ENCODE measurements at places on chromosomes 2 and 18. TPM values are rescaled to one million over a fixed set of nuclear protein-coding genes. Genes with fewer than 3 reads are reported as not detected.

DNA sequence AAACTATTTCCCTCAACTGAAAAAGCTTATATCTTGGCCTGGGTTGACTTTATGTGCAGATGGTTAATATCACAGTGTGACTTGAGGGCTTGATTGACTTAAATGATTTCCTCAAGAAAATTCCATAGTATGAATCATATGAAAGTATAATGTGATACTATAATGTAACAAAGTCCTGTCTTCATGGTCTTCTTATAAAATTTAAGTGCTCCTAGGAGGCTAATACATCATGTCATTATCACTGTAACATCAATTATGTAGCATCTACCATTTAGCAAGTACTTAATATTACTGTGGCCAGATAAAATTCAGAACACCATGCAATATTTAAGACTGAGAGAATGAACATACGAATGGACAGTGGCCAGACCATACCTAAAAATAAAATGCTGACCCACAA, 276.1 kb downstream of the RIT2 start:
- DNase-seq: no peak

GRCh38 chr2:124668161-124668560, 643.1 kb downstream of the CNTNAP5 start:
- no peak for DNase-seq

DNA sequence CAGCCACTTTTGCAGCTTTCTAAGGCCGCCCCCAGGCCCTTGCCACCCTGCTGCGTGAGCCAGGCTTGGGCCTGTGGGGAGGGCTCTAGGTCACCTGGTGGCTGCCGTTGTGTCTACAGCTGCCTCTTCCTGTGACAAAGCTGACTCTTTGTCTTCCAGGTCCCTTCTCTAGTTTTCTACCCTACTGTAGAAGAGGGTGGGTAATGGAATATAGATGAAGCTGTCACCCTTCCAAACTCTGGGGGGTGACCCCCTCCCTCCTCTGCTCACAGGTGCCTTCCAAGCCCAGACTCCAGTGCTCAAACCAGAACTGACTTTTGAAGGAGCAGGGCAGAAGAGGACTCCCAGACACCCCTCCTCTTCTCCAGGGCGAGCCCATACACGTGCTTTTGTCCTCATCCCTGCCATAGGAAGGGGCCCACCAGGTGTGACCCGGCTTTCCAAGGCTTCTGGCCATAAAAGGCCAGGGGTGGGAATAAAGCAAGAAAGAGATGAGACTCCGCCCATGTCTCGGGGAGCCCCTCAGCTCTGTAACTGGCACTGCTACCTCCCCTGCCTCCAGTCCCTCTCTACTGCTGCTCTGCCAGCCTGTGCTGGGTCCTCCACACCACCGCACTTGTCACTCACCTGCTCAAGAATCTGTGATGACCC, 17.9 kb upstream of the SDC1 start:
- no peak for DNase-seq

- DNase-seq: no peak
Measured at GRCh38 chr2:213416832-213417231, 132.6 kb downstream of the SPAG16 start.

DNA sequence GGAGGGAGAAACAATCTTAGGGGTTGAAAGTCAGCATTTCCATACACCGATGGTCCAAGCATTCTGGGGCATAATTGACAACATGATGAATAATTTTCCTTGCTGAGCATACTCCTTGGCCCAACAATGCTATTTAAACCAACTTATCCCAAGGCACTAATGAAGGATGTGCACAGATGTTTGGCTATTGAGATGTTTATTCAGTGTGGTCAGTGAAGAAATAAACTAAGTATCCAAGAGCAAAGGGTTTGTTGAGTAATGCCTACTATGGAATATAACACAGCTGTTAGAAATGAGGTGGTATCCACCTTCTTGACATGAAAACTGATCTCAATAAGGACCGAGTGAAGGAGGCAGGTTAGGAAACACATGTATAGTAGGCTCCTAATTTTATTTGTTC, 53.9 kb upstream of the RAB6D start:
- no peak for DNase-seq

GRCh38 chr18:77063260-77063659, 69.3 kb downstream of the MBP start:
- no peak for DNase-seq

- no peak for DNase-seq
Measured at GRCh38 chr2:211157211-211157610, 600.8 kb downstream of the CPS1 start.

GRCh38 chr2:211391189-211391567, 834.8 kb downstream of the CPS1 start:
- no peak for DNase-seq

- no peak for DNase-seq
Measured at GRCh38 chr2:167553635-167554034, 665.4 kb downstream of the XIRP2 start.

DNA sequence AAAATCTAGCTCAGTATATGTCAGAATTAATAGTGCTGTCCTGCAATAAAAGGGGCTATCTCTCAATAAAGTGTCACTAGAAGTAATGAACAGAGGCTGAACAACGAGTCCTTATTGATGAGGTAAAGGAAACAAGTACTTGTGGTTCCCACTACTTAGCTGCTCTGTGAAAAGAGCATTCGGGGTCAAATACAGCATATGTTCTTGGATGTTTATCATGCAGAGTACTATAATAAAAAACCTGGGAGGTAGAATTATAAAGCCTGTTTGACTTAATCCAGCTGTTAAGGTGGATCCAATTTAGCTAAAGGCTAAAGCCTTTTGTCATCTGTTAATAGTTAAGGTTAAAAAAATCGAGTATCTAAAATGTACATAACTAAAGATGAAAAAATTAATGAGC, 32.4 kb downstream of the SLC35F5 start:
- no peak for DNase-seq

GRCh38 chr18:13551841-13552733, 174.3 kb downstream of the FAM210A start:
- DNase-seq: no peak

- DNase-seq: no peak
Measured at GRCh38 chr2:219002395-219003266, 9.4 kb upstream of the CRYBA2 start.

GRCh38 chr2:203592470-203592869, 57.4 kb upstream of the RAPH1 start:
- no peak for DNase-seq

- DNase-seq: no peak
Measured at GRCh38 chr18:55048892-55049291, 89.6 kb upstream of the CCDC68 start.

GRCh38 chr2:98378196-98378595, 31.9 kb downstream of the CNGA3 start:
- DNase-seq: peak; percentile 2

DNA sequence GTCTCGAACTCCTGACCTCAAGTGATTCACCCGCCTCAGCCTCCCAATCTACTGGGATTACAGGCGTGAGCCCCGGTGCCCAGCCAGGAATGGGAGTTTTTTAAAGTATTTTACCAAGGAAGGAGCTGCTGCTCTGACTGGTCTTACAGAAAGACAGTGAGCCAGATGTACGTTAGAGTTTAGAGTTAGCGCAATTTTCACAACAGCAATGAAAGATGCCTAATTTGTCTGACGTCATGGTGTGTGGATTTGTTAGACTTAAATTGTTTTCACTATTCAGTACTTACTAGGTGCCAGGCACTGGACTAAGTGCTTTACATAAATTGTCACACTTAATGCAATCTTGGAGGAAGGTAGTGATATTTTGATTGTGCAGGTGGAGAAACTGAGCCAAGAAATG, 12.4 kb upstream of the RPL37A start:
- no peak for DNase-seq

GRCh38 chr2:117770730-117771129, 43.8 kb upstream of the DDX18 start:
- no peak for DNase-seq

DNA sequence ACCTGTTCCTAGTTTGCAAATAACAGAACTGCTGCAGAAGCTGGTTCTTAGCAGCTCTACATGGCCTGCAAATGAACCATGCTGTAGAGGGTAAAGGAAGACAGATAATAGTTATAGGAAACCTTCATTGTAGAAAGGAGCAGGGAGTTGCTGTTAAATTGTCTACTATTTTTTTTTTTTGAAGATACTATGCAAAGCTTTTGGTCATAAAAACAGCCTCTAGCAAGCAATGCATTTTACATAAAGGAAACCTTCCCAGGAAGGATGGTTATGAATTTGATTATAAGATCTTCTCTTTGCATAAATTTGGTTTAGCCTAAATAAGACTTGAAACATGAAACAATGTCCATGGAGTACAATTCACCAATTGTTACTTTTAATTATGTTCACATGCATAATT, 793.4 kb downstream of the SLC4A3 start:
- DNase-seq: no peak

- DNase-seq: no peak
Measured at GRCh38 chr2:11761259-11761658, 14.8 kb downstream of the LPIN1 start.

DNA sequence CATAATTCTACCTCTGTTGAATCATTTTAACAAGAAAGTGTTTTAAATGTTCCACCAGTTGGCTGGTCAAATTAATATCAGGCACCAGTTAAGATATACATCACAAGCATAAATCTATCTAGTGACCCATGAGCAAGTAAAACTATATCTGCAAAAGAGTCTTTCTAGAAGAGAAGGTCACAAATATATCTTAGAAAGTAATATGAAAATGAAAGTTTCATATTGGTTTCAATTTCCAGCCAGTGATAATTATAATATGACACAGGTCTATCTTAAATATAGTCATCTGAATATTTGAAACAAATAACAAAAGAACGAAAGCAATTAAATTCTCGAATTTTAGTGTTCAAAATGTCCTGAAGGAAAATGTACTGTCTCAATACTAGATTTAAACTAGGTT, 282.5 kb upstream of the KYNU start:
- no peak for DNase-seq

GRCh38 chr18:10403708-10404107, 50.7 kb upstream of the APCDD1 start:
- no peak for DNase-seq

- DNase-seq: peak; percentile 14
Measured at GRCh38 chr2:28802975-28803429, 7.6 kb upstream of the SPDYA start.

- peak; percentile 6 for DNase-seq
Measured at GRCh38 chr18:67733088-67733487, 216.6 kb upstream of the DSEL start.

GRCh38 chr2:186713691-186714090, 19.8 kb downstream of the FAM171B start:
- DNase-seq: no peak

DNA sequence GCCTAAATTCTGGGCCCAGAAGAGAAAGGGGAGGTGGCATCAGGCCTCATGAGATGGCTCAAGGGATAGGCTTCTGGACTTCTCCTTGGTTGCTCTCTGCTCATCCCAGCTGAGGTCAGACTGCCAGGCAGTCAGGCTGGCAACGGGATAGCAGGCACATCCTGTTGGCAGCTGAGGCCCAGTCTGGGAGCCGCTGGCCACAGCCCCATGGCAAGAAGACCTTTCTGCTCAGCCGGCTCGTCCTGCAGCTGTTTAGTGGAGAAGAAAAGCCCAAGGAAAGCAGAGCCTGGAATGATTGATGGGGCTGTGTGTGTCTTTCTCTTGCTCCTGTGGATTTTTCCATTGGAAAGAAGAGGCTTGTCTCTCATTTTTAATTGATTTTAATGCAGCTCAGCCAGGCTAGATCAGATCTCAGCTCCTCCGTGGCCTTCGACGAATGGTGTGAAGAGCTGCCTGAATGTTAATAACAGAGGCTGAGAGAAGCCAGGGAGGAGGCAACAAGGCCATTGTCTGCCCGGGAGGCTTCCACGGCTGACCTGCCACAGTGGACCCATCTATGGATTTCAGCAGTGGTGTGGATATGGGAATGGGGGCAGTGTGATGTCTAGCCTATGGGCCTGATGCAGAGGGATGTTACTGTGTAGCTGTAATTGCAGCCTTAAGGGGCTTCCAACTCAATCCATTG, 99.5 kb downstream of the HS1BP3 start:
- DNase-seq: peak; percentile 98

- DNase-seq: no peak
Measured at GRCh38 chr2:72512376-72512775, 313.5 kb downstream of the EXOC6B start.

DNA sequence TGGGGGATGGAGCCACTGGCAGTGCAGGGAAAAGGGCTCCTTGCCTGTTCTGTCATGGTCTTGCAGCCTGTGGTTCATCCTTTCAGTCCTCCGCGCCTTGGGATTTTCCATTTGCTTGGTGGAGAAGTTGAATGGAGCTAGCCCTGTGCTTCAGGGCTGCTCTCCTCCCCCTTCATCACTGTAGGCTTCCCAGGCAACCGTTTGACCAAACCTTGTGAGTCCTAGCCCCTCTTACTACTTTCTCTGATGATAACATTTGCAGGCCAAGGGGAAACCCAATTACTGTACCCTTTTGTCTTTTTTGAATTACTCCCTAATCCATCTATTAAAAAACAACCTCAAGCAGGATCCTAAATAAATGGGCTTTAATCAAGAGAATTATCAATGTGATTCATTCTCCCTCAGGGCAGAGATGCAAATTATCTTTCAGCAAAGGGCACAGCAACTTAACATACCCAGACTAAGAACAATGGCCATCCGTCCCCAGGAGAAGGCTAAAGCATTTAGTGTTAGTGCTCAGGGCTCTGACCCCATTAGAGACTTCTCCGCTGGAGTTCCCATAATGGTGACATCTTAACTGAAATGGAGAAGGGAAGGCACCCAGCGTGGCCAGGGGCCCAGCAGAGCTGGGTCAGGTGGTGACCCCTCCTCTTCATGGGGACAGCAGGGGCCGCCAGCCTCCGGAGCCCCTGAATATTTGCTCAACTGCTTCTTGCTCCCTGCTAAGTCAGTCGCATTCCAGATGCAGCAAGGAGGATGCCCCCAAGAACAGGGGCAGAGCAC, 40.7 kb downstream of the RHOB start:
- DNase-seq: no peak

GRCh38 chr2:85257970-85258605, 69.7 kb downstream of the TGOLN2 start:
- no peak for DNase-seq

Gene FBLN7
- total RNA-seq: 14.7 TPM

Gene BMP10
- not detected for total RNA-seq

Gene UGT1A6
- not detected for total RNA-seq

Gene UGT1A3
- total RNA-seq: not detected

Gene LAMA3
- 1.2 TPM for total RNA-seq

Gene NFE2L2
- total RNA-seq: 107 TPM

Gene PPP1R1C
- 0.51 TPM for total RNA-seq

Gene FABP1
- total RNA-seq: not detected

Gene FBXO48
- 0.83 TPM for total RNA-seq

Gene RNF138
- 30.7 TPM for total RNA-seq

Gene VPS4B
- 19.6 TPM for total RNA-seq

Gene UBR3
- total RNA-seq: 59.6 TPM

Gene TTC27
- 18.4 TPM for total RNA-seq

Gene TANC1
- total RNA-seq: 20.1 TPM

Gene CUL3
- 86.4 TPM for total RNA-seq

Gene CNDP2
- 66.5 TPM for total RNA-seq

Gene NPHP1
- total RNA-seq: 5.5 TPM

Gene TRIB2
- total RNA-seq: 12.3 TPM

Gene CCDC178
- not detected for total RNA-seq

Gene SERPINB13
- not detected for total RNA-seq

Gene EVA1A
- 3.2 TPM for total RNA-seq

Measured in myocyte (in vitro differentiated cells).